ENCODE measurements at places on chromosomes 3 and 15. TPM values are rescaled to one million over a fixed set of nuclear protein-coding genes. Genes with fewer than 3 reads are reported as not detected.
A peak's percentile ranks its signal among the peaks of the same experiment; 100 is the strongest.

- no peak for DNase-seq
Observed at GRCh38 chr3:133121450-133121849, 83.3 kb downstream of the TMEM108 start.

GRCh38 chr3:15287565-15288330 lies 44.6 kb downstream of the SH3BP5 start:
- DNase-seq = no peak

- no peak for DNase-seq
Observed at GRCh38 chr3:108051005-108051404, 39.8 kb downstream of the CD47 start.

- DNase-seq = peak; percentile 60
Observed at GRCh38 chr3:50466177-50466576, 37.3 kb downstream of the CACNA2D2 start.

- no peak for DNase-seq
Observed at GRCh38 chr3:197362081-197362480, 63.7 kb upstream of the DLG1 start.

DNA sequence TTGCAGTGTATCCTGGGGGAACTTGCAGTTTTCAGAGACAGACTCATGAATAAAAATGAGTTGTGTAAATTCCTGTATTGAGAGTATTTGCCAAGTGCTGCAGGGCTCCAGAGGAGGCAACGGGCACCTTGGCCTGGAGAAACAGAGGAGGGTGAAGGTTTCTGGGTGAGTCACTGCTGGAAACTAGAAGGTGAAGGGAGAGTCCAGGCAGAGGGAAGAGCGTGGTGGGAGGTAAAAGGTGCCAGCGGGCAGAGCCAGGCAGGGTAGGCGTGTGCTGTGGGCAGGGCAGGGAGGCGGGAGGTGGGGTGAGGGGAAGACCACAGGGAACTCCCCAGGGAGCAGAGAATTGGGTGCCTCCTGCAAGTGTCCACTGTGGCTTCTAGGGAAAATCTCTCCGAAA lies 120.8 kb downstream of the SLCO3A1 start:
- no peak for DNase-seq

The NPAP1 gene
- total RNA-seq = not detected

The AGBL1 gene
- total RNA-seq = not detected

GRCh38 chr3:125150525-125151441 lies 61.8 kb downstream of the SLC12A8 start:
- no peak for DNase-seq

The AMIGO3 gene
- total RNA-seq = 1.5 TPM

DNA sequence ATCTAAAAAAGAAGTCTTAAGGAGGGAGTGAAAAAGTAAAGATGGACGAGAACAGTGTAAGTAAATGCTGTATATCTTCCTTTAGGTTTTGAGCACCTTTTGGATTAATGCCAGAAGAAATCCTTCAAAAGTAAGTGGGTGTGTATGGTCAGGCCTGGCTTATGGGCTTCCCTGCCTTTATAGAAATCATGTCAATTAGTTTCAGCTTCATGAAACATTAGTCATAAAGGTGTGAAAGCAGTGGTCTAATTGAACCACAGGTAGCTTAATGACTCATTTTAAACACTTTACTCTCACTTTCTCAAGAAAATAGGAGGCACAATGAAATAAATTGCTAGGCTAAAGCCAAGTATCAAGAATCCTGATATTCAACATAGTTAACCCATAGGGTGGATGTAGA lies 467.4 kb upstream of the DPPA4 start:
- DNase-seq = no peak

GRCh38 chr3:115363071-115363470 lies 216.0 kb upstream of the ZBTB20 start:
- DNase-seq = no peak

The ALPK3 gene
- total RNA-seq = 0.14 TPM

DNA sequence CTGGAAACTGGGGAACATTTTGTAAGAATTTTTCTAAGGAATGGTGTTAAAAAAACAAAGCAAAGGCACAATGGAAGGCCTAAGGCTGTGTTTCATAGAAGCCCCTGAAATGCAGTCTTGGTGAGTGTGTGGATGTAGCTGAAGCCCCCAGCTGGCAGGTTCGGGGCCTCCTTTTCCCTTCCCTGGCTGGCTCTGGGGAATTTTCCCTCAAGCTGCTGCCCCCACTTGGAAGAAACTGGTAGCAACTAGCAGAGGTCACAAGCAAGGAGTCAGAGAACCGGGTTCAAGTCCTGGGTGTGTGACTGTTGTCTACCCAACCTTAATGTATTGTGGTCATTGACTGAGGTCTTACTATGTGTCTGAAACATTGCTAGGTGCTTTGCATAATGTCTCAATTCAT lies 85.3 kb upstream of the MYZAP start:
- no peak for DNase-seq

- DNase-seq = no peak
Observed at GRCh38 chr3:14133188-14133800, 8.4 kb downstream of the TMEM43 start.

DNA sequence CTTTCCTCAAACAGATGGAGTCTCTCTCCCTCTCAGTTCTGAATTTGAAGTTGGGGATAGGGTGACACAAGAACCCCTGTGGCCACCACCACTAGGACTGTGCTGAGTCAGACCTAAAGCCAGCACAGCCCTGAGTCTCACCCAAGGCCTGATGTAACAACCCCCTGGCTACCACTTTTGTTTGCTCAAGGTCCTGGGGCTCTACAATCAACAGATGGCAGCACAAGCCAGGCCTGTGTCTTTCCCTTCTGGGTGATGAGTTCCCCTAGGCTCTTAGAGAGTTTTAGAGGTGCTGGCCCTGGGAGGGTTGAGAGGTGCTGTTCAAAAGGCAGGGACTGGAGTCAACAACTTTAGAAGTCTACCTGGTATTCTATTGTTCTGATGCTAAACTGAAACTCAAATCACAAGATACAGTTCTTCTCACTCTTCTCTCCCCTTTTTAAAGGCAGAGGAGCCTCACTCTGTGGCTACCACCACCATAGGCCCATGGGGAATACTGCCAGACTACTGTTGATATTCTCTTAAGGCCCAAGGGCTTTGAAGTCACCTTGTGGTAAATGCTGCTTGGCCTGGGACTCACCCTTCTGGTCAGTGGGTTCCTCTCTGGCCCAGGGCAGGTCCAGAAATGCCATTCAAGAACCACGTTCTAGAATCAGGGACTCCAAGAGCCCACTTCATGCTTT lies 6.5 kb downstream of the OR5K4 start:
- no peak for DNase-seq

DNA sequence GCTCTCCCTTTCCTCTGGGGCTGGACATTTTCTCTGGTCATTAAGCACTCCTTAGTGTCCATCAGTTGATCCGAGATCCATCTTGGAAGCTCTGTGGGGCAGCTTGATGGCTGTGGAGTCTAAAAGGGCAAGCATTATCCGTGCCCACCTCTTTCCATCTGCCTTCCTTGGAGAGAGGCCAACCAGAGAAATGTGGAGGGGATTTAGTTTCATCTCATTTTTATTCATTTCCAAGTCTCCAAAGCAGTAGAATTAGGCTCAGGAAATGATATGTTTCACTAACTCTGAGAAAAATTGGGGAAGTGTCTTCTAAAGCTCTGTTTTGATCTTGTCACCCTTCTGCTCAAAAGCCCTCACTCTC lies 95.9 kb upstream of the KLHL25 start:
- DNase-seq = no peak

DNA sequence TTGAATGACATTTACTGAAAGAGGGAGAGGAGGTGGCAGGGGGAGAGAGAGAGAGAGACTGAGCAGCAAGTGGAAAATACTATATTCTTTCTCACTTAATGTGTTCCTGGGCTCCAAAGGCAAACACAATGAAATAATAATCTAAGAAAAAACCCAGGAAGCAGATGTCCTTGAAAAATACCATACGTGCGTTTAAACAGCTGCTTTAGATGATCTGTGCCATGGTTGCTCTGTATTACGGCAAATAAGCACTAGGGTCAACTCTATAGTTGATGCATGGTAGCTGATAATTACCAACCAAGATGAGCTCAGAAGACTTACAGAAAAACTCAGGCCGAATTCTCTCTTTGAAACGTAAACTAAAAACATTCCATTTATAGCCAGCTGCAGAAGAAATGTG lies 410.3 kb upstream of the TBL1XR1 start:
- no peak for DNase-seq

DNA sequence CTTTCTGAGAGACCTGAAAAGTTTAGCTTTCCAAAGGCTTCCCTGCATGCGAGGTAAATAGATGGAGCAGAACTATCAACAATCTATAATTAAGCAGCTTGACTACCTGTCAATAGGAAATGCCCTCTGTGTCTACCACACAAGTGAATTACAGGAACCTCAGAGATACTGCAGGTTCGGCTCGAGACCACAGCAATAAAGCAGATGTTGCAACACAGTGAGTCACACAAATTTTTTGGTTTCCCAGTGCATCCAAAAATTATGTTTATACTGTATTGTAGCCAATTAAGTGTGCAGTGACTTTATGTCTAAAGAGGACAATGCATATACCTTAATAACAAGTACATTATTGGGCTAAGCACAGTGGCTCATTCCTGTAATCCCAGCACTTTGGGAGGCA lies 252.0 kb downstream of the UBE2E2 start:
- DNase-seq = no peak

GRCh38 chr3:121834157-121834670 lies 646 bp downstream of the IQCB1 start:
- DNase-seq = no peak

The IL17RD gene
- not detected for total RNA-seq

- no peak for DNase-seq
Observed at GRCh38 chr3:45215466-45215865, 10.6 kb downstream of the TMEM158 start.

- no peak for DNase-seq
Observed at GRCh38 chr15:29773816-29774215, 48.5 kb downstream of the TJP1 start.

GRCh38 chr15:63473999-63474809 lies 30.2 kb upstream of the USP3 start:
- peak; percentile 65 for DNase-seq

- peak; percentile 80 for DNase-seq
Observed at GRCh38 chr15:20356444-20356910, 185.1 kb downstream of the GOLGA6L6 start.

DNA sequence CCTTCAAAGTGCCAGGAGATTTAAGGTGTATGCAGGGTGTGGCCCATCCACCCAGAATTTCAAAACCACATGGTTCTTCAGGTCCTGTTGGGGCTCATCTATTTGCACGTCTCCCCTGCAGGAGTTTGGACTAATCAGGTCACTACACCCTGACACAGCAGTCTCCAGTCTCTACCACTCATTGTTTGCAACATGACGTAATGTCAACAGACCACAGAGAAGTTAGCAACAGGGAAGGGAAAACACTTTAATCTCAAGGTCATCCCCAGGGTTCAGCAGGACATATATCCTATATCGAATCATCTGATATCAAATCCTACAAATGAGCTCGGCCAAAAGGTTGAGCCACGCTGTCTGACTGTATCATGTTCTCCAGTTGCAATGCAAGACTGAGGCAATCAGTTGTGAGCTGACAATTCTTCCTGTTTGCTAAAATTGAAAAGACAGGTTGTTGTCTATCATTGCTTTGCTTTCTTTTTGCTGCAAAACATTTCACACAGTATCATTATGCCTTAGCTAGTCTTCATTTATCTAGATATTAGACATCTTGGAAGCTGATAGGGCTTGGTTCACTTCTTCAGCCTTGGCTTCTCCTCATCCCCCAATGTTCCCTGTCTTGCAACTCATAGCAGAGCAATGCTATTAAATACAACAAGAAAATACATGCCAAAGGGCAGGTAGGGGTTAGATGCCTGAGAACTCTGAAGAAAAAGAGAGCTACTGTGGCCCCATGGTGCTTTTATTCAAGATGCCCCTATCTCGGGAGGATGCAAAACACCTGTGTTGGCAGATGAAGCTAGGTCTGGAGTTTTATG lies 13.4 kb upstream of the LEKR1 start:
- DNase-seq = no peak

DNA sequence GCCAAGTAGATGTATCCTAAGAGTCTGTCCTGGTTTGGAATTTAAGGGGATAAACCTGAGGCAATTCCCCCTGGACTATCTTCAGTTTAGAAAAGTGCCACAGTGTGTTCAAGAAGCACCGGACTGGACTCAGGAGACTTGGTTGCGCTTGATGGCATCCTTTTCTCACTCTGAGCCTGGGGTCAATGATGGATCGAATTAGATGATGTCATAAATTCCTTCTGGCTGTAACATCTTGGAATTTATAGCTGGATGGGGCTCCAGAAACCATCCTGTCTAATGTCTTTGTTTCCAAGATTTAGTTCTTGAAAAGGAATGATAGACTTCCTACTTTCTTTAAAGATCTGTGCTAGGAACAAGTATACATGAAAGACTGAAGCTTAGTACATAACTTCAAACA lies 280.6 kb downstream of the LPP start:
- DNase-seq = no peak

DNA sequence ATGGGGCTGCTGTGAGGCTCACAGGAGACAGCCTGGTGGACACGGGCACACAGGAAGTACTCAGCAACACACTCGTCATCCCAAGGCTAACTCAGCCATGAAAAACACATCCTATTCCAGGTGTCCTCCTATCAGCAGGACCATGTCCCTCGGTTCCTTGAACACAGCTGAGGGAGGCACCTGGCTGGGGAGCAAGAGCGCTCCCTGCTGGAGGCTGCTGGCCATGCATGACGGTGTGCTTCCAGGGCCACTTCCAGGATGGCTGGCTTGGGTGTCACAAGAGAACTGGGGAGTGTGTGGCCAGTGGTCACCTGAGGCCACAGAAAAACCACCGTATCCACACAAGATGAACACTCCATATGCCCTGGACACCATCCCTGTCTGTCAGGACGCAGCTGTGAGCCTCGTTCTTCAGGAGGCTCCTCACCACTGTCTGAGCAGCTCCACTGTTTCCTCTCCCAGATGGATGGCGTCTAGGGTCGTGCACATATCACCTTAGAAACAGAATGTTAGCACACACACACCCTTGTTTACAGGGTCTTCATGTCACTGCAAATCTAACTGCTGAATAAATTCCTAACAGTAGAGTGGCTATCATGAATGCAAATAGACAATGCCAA lies 31.0 kb downstream of the POC1A start:
- DNase-seq = peak; percentile 74

- DNase-seq = peak; percentile 74
Observed at GRCh38 chr15:91302588-91303439, 202.8 kb downstream of the SV2B start.

The MFAP1 gene
- 11.9 TPM for total RNA-seq

Measured in CD8-positive, alpha-beta T cell (primary cell).